AML-193 (cell line): ENCODE measurements at places on chromosomes 6 and 20.

DNA sequence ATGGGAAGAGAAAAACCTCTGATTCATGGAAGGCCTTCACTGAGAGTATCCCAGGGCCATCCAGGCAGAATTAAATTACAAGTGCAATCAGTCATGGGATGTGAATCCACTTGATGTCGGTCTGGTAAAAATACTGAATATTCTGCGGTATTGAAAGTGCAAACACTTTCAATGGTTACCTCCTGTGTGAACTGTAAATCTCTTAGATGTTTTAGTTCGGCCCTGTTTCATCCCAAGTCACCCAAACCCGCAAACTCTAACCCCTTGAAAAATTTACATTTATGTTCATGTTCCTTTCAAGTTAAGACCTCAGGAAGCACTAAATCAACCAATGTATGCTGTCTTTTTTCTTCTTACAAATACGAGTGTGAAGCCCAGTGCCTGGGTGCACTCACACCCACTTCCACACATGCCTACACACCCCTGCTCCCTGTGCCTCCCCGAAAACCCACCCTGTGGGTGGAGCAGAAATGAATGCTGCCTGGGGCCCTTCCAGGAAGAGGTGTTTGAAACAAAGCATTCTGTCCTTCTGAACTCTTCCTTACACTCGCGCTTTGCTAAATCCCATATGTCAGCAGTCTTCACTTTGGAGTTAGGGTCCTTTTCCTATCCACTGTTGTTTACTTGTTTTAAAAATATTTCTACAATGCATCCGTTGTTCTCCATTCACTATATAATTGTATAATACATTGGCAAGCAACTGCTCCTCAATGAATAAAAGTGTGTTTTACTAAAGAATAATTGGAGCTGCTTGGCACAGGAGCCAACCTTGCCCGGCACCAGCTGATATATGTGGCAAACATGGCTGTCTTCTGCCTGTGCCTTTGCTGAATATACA, 62.7 kb downstream of the FYN start:
- no peak for DNase-seq

- no peak for DNase-seq
These were observed 280.6 kb downstream of the KHDC1L start for GRCh38 chr6:72944660-72945059.

DNA sequence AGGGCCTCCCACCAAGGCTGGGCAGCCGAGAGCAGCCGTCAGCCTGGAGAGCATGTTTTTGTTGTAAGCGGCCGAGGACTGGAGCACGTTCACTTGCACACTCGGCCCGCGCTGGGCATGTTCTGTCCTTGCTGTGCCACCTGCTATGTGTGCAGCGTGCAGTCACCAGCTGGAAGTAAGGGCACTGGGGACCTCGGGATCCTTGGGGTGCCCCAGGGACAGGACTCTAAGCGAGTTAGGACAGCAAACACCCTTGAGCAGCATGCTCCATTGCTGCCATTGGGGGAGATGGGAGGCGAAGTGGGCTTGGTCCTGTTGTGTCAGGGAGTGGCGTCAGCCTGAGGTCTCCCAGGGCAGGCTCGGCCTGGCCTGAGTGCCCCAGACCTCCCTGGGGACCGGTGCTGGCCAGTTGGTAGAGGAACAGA, 18.6 kb downstream of the DYNLT1 start:
- DNase-seq: no peak

DNA sequence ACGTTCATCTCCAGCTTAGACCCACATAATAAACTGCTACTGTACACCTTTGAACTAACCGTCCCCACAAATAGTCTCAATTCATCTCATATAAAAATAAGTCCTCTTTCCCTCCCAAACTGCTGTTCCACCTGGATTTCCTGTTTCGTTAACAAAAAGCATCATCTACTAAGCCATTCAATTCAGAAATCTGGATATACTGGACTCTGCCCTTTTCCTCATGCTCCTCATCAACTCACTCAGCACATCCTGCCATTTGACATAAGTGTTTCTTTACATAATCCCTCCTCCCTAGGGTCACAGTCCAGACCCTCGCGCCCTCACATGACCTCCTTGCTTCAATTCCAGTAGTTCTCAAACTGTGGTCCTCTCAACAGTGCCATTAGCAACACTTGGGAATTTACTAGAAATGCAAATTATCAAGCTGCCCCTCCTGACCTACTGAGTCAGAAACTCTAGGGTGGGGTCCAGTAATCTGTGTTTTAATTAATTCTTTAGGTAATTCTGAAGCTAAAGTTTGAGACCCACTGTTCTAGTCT, 4.5 kb downstream of the MKKS start:
- no peak for DNase-seq

GRCh38 chr6:43712579-43712978, 25.0 kb upstream of the MRPS18A start:
- no peak for DNase-seq

GRCh38 chr6:158284007-158284875, 28.0 kb upstream of the TULP4 start:
- DNase-seq: no peak

DNA sequence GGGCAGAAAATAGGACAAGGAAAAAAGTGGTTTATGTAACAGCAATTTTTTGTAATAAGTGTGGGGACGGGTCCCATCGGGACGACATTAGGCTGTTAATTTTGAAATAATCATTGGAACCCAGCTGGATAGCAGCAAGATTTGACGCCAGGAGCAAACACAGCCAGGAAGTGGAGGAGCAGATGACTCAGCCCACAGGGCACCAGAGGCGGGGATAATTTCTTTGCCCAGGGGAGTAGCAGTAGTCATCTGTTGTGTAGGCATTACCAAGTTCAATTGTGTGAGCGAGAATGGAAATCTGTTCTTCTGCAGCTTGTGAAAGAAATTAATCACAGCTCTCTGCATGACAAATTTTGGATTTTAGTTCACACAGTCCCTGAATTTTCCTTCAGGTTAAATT, 22.6 kb upstream of the RIN2 start:
- peak; percentile 71 for DNase-seq

DNA sequence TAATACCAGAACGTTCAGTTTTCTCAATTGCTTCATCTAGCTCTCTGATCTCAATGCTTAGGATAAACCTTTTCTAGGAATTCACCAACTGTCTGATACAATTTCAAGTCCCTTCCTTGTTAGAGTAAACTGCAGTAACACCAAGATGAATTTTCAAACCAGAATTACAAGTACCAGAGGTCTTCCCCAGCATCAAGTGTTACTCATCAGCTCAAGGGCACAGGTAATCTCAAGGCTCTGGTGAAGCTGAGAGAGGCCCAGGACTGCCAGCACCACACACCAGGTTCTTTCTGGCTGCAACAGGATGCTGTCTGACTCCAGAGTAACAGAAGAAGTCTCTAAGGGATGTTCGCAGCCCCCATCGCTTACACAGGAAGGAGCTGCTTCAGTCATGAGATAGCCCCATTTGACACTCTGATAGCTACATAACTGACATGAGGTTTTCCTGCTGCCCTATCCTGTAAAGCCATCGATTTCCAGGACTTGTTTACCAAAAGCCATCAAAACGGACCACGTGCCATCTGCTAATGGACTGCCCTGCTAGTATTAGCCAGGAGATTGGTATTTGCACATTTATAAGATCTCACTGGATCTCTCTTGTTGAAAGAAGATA, 549.4 kb downstream of the UTRN start:
- no peak for DNase-seq

DNA sequence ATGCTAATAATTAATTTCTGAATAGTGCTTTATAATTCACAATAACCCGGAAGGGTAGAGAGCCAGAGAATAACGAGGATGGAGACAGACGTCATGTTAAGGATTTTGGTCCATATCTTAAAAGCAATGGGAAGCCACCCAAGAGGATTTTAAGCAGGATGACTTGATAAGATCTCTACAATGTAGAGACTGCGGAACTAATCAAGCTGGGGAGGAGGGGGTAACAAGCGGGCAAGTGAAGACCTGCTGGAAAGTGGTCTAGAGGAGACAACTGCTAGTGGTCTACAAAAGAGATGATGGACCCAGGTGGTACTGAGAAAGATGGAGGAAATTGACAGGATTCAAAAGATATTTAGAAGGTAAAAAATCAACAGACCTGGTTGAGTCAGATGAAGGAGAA, 7.2 kb downstream of the ZBTB2 start:
- no peak for DNase-seq

- no peak for DNase-seq
These were observed 188.0 kb upstream of the HDDC2 start for GRCh38 chr6:125489579-125490285.

DNA sequence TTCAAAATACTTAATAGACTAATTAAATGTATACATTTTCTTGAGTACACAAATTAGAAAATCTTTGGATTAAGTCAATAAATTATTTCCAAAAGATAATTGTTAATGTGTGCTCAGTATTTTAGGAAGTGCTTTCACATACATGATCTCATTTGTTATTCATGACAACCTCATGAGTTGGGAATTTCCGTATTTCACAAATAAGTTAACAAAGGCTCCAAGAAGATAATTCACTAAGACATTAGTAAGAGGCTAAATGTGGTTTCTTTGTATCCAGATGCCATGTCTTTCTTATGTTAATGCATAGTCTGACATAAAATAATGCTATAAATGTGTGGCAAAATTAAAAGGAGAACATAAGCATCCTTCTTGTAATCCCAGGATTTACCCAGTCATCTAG, 79.5 kb upstream of the TCF21 start:
- DNase-seq: no peak

DNA sequence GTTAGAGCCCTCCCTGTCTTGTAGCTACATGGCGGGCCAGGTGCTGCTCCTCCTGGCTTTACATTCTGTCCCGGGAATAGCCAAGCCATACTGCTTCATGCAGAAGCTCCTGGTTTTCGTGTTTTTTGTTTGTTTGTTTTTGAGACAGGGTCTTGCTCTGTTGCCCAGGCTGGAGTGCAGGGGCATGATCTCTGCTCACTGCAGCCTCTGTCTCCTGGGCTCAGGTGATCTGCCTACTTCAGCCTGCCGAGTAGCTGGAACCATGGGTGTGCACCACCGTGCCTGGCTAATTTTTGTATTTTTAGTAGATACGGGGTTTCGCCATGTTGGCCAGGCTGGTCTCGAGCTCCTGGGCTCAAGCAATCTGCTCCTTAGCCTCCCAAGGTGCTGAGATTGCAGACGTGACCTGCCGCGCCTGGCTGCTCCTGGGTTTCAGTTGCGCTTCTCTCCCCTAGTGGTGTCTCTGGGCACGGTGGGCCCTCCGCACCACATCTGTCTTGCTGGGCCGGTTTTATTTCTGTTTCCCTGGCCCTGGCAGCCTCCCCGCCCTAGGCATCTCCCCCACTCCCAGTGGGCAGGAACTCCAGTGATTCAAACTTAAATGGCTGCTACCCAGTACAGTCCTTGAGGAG, 12.9 kb downstream of the CDYL start:
- DNase-seq: no peak
